ENCODE measurements at places on chromosomes 11 and 22. TPM values are rescaled to one million over a fixed set of nuclear protein-coding genes. Genes with fewer than 3 reads are reported as not detected.

- DNase-seq: peak; percentile 47
These were observed 19.0 kb upstream of the E2F8 start for GRCh38 chr11:19259487-19260345.

DNA sequence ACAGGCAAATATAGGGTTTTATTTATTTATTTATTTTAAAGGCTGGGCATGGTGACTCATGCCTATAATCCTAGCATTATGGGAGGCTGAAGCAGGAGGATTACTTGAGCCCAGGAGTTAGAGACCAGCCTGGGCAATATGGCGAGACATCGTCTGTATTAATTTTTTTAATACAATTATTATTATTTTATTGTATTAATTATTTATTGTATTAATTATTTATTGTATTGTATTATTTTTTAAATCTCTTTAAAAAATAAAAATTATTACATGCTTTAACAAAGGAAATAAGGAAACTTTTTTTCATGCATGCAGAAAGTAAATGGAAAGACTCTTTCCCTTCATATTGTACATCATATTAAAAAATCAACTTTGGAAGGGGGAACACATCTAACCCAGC lies 3.5 kb downstream of the SCN3B start:
- DNase-seq: no peak

- no peak for DNase-seq
These were observed 13.4 kb downstream of the CRYBA4 start for GRCh38 chr22:26635117-26635516.

- peak; percentile 21 for DNase-seq
These were observed 1.3 kb upstream of the NPTXR start for GRCh38 chr22:38845004-38845740.

Gene STX3
- 66.7 TPM for total RNA-seq

DNA sequence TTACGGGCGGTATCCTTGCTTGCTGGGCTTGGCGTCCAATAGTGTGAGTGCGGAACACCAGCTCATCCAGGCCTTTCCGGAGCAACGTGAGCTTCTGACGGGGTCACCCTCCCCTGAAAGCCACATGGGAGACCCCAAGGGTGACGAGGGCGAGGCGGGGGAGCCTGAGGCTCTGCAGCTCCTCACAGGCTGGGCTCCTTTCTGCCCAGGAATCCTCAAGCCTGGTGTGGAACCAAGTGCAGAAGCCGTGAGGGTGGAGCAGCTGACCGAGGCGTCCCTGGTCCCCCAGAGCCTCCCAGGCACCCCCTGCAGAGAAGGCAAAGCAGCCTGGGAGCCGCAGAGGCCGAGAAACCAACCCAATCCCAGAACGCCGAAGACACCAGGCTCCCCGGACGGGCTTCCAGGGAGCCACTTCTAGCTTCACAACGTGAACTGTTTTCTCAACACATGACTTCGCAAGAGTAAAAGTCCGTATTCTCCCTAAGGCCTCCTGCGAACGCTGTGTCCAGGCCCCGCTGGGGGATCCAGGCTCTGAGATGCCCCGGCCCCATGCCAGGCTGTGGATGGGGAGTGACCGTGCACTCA lies 530.3 kb downstream of the BRD1 start:
- peak; percentile 22 for DNase-seq

GRCh38 chr22:47054231-47055072 lies 292.0 kb downstream of the TBC1D22A start:
- peak; percentile 58 for DNase-seq

GRCh38 chr11:83764643-83765042 lies 478.5 kb upstream of the CCDC90B start:
- DNase-seq: no peak

DNA sequence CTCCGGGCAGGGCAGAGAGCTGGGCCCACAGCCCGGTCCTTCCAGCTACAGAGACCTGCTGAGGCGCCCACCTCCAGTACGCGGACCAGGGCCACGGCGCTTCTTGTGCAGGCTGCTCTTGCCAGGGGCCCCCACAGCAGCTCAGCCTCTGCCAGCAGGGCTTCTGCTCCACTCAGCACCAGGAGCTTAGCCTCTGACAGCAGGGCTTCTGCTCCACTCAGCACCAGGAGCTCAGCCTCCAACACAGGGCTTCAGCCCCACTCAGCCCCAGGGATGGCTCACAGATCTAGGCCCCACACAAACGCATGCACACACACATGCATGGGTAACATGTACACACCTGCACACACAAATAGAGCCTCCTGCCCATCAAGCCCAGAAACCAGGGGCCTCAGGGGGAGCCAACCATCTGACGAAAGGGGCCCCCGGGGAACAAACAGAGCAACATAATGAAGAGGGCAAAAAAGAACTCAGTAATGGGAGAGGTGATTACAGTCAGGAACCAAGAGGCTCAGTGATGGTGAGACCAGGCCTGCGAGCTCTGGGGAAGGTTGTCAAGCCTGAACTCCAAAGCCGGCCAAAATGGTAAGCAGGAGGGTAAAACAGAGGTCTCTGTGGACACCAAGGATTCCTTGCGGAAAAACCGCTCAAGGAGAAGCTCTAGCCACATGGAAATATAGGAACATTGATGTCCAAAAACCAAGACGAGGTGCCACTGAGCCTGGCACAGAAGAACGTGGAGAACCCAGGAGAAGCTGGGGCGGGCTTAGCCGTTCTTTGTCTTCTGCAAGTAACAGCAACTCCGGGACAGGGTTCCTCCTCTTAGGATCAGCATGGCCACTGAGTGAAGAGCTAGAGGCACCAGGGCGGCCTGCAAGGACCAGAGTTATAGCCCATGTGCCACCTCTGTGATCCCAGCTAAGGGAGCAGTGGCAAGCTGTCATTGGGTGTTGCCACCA lies 46.5 kb downstream of the GNB1L start:
- peak; percentile 24 for DNase-seq

GRCh38 chr11:84522331-84522730 lies 1104.8 kb downstream of the DLG2 start:
- no peak for DNase-seq

Gene ARHGAP8
- total RNA-seq: 23.4 TPM

DNA sequence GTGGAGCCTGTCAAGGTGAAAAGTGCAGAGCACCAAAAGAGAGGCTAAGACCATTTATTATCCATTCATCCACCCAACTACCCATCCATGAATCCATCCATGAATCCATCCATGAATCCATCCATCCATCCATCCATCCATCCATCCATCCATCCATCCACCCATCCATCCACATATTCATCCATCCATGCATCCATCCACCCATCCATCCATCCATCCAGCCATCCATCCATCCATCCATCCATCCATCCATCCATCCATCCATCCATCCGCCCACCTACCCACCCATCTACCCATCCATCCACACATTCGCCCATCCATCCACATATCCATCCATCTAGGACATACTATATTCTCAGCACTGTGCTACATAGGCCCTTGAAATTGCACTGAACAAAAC lies 68.0 kb downstream of the SYN3 start:
- DNase-seq: no peak

DNA sequence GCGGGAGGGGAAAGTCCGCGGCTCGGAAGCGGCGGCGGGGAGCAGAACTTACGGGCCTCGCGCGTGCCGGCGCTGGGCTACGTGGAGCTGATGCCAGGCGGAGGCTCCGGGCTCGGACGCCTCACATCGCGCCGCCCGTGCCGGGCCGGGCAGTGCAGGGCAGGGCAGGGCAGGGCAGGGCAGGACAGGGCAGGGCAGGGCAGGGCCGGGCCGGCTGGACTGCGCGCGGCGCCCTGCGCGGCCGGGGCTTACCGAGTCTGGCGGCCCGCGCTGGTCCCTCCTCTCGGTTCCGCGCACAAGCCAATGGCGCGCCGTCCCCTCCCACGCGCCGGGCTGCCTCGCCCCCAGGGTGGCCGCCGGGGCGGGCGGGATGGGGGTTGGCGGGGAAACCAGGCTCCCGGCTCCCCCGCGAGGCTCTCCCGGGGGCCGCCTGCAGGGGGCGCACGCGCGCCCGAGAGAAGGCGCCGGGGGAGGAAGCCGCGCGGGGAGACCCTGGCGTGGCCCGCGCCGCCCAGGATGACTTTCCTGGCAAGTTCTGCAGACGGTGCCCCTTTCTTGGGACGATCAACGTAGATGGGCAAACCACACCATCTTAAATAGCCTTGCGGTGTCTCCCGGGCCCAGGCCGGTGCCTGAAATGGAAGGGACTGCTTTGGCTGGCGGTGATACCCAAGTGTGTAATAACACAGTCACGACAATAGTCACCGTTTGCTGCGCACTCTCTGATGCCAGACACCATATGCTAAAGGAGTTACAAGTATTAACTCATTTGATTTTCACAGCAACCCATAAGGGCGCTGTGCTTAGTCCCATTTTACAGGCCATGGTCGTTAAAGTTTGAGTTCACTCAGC lies at the start of gene TP53I11:
Gene TP53I11 (minus strand): TSS at position 259 of the 852 bp plus-strand sequence. CDS start 12,548 bp downstream, outside the sequence.
- DNase-seq: peak; percentile 80

Gene RAG2
- not detected for total RNA-seq

Gene YPEL1
- 2.4 TPM for total RNA-seq

DNA sequence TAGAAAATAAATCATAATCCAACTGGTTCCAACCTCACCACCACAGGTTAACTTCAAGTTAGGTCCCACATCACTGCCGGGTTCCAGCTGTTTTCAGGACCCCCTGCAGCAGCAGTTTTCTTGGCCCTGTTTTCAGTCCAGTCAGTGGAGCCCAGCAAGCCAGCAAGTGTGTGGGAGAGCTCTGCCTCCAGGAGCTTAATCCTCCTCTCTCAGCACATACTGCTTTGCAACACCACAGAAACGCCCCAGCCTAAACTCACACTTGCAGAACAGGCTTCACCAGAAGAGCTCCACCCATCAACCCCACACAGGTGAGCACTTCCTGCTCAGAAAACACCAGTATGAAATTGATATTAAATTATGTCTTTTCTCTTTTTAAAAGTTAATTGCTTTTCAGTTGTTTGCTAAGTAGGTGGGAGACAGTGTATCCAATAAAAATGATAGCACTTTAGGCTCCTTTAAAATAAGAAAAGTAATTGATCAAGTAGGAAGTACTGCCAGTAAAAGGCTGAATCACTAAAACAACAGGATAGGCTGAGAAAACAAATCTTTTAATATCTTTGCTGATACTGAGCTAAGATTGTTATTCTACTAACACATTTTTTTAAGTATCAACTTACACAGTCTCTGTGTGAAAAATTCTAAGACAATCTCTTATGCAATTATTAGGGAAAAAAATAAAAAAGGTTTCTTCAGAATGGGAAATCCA lies 81.5 kb upstream of the TP53AIP1 start:
- DNase-seq: peak; percentile 56

DNA sequence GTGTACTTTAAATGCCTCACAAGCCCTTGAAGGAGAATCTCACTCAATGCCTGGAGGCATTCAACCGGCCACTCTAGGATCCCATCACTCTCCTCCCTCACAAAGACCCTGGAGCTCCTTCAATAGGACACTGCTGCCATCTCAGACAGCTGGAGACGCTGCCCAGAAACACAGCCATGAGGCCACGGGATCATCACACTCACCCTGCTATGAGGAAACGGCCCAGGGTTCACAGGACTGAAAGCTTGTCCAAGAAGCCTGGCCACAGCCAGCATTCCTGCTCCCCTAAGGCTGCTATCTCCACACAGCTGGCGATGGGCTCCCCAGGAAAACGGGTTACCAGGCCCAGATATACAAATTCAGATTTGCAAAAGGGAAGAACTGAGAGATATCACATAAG lies 13.2 kb downstream of the CARS1 start:
- DNase-seq: no peak

Gene SUSD2
- total RNA-seq: 63.2 TPM

DNA sequence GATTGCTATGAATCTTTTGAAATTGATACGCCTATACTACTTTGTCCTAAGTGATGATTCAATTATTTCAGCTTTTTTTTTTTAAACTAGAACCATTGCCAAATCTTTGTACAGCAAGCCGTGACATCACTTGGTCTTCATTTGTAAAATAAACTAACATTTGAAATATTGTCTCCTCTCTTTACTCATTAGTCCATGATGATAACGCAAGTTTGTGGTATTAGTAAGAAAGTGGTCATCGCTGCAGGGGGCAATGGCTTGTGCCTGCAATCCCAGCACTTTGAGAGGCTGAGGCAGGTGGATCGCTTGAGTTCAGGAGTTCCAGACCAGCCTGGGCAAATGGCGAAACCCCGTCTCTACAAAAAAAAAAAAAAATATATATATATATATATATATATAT lies 12.9 kb upstream of the ARHGAP42 start:
- DNase-seq: no peak

GRCh38 chr11:67534070-67534679 lies 10.9 kb upstream of the CABP2 start:
- no peak for DNase-seq

DNA sequence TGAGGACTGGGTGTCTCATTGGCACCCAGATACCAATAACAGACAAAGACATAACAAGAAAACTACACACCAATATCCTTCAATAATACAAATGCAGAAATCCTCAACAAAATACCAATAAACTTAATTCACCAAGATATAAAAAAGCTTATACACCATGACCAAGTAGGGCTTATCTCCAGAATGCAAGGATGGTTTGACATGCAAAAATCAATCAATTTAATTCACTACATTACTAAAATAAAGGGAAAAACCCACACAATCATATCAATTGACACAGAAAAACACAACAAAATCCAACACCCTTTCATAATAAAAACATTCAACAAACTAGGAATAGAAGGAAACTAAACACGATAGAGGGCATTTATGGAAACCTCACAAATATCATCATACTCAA lies 40.6 kb downstream of the LHFPL7 start:
- no peak for DNase-seq

DNA sequence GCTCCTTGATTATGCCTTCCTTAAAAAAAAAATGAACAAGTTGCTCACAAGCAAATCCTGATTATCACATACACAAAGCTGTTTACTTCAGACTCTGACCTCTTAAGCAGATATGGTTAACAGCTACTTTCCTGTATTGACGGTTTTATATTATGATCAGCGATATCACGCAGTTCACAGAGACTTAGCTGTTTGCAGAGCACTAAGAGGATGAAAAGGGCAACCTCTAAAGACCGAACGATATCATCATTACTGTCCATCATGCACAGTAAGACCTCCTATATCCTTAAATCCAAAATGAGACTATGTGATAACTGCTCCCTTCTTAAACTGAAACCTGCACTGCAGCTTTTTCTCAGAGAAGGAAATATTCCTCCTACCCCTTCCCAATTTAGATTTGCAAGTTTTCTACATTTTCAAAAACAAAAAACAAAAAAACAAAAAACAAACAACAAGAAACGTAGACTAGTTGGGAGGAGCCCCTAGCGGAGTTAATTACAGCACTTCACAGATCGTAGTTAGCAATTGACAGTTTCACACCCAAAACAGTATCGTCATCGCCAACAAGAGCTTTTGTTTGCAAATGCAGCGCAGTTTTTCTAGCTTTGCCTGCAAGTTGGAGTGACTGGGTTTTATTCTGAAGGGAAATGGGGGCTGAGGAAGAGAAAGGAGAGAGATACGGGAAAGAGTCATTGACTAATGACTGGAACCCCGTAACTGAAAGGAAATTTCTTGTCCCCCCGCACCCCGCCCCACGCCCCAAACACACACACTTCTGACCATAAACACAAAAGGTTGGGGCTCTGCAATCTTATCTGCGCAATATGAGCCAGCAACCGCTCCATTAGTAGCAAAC lies 1.2 kb downstream of the DDX6 start:
- peak; percentile 24 for DNase-seq

Gene PICALM
- total RNA-seq: 159 TPM

All from left lung (tissue), 14 donors.